ENCODE measurements at places on chromosomes 1 and 21.
A peak's percentile ranks its signal among the peaks of the same experiment; 100 is the strongest.

DNA sequence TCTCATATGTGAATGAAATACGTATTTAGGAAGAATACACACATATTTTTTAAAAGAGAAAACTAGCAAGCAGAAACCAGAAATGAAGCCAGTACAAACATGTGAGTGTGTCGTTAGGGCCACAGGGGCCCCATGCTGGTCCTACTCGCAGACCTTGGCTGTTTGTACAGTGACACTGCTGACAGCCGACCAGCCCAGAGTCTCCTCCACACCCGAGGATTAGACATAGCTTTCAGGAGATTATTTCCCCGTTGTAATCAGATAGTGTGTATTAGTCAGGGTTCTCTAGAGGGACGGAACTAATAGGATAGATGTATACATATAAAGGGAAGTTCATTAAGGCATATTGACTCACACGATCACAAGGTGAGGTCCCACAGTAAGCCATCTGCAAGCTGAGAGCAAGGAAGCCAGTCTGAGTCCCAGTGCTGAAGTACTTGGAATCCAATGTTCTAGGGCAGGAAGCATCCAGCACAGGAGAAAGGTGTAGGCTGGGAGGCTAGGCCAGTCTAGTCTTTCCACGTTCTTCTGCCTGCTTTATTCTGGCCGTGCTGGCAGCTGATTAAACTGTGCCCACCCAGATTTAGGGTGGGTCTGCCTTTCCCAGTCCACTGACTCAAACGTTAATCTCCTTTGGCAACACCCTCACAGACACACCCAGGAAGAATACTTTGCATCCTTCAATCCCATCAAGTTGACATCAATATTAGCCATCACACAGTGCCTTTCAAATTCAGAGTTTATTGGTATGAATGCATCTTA, 51.2 kb downstream of the DIP2A start:
- DNase-seq, result no peak

DNA sequence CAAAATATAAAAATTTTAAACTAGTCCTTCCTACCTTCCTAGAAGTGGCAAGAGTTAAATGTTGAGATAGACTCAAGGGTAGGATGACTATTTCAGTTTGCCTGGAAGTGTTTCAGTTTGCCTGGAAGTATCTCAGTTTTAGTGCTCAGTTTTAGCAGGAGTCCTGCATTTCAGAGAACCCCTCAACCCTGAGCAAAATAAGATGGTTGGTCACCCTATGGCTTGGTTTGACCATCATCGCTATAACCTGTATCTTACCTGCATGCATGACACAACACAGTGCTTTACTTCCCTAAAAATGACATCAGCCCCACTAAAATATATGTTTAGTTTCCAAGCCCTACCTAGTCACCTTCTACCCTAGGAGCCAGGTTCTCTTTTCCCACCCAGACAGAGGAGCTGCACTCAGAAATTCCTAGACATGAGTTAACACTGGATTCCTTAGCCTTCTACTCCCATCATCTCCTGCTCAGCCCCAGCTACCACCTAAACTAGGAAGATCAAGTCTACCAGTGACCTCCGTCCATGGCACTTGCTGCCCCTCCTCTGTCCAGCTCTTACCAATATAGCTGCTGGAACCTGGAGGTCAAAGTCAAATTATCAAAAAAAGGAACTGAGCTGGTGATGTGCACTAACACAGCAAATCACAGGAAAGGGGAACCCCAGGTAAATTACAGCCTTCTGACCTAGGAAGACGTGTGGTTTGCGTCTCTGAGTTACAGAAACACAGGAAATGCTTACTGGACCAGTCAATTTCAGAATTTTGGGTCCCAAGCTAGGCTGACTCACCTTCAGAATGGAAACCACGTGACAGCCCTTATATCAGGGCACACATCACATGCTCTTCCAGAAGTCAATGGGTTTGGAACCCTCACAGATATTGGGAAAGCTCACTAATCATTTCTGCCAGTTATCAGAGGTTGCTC, 2.2 kb upstream of the G0S2 start:
- DNase-seq, result peak; percentile 74

DNA sequence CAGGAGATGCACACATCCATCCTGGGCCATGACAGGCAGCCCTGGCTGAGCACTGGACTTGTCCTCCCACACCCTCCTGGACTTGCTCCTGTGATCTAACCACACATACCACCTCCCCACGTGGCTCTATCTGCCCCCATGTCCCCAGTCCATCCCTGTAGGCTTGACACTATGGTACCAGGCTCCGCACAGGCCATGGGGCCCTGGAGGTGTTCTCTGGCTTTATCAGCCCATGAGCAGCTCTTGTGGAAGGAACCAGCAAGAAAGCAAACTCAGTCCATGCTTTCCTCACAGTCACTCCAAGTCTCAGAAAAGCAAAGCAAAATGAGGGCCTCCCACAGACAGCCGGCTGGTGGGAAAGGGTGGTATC, 61.6 kb downstream of the CD46 start:
- no peak for DNase-seq

GRCh38 chr1:8419861-8420260, 101.9 kb downstream of the SLC45A1 start:
- no peak for DNase-seq

- no peak for DNase-seq
Measured at GRCh38 chr1:227451057-227451456, 112.3 kb upstream of the ZNF678 start.

GRCh38 chr1:205186191-205186590, 25.3 kb downstream of the DSTYK start:
- no peak for DNase-seq

Measured in HCEC 1CT (cell line).